ENCODE measurements at places on chromosomes 2 and 18.

DNA sequence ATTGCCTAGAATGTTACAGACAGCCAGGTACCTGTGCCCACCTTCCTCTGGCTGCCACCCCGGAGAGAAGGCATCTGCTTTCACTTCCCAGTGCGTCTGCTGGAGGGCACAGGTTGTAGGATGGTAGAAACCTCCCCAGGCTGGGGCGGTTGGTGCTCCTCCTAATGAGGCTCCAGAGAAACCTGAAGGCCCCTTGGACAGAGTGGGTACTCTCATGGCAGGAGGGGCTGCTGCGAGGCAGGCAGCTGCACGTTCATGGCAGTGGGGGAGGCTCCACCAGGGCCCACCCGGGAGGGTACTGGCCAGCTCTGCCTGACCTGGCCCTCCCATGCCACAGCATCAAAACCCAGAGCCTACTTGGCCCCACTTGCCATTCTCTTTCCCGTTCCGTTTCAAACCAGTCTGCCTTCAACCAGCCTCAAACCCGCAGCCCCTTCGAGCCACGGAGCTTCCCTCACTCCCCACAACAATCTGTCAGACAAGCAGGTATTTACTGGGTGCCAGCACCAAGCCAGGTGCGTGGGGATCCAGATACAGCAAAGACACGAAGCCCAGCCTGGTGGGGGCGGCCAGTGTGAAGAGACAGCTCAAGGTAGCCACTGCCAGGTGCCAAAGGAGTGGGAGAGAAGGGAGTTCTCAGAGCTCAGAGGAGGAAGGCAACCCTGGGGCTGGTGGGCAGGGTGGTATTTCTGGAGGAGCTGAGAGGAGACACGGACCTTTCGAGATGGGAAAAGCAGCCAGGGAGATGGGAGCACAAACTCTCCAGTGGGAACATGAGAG, 229.6 kb downstream of the LOXHD1 start:
- no peak for DNase-seq

DNA sequence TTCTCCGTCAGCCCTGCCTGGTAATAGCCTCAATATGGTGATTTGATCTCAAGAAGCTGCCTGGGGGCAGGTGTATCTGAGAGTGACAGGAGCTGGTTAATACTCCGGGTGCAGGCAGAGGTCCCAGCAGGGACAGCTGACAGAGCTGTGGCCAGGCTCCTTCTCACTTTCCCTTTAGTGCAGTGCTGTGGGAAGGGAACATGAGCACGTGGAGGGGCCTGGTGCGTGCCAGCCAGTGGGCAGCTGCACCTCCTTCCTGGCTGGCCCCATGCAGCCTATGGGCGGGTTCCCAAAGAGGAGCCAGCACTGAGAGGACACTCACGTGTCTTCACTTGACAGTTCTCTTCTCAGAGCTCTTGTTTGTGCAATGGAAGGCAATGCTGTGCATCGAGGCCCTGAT, 9.1 kb downstream of the CNNM4 start:
- no peak for DNase-seq

DNA sequence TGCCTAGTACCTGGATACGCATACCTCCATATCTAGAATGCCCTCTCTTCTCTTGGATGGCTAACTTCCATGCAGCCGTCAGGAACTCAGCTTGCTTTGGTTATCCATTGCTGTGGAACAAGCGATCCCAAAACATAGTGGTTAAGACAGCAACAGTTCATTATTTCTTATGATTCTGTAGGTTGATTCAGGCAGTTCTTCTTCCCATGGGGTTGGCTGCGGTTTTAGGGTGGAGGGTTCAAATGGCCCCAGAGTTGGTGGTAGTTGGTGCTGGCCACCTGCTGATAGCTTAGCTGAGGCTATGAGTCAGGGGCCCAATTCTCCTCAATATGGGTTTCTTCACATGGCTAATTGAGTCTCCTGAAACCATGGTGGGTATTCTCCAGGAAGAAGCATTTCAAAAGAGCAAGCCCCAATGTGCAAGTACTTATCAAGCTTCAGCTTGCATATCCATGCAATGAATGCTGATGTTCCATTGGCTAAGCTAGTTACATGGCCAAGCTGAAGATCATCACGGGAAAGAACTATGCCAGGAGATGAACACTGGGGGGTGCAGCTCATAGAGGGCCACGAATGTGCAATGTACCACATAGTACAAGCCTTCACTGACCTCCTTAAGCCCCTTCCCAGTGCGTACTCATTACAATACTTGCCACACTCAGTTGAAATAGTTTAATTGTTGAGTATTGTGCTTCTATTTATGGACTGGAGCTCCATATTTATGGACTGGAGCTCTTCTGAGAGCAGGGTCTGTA, 10.0 kb upstream of the RHOB start:
- DNase-seq, result no peak

GRCh38 chr2:209942426-209942825, 60.0 kb upstream of the RPE start:
- no peak for DNase-seq

- no peak for DNase-seq
Measured at GRCh38 chr2:182864949-182865570, 1.4 kb downstream of the FRZB start.

- peak; percentile 32 for DNase-seq
Measured at GRCh38 chr2:8761529-8762164, 75.8 kb downstream of the KIDINS220 start.

- no peak for DNase-seq
Measured at GRCh38 chr2:175624785-175625184, 377.3 kb downstream of the LNPK start.

- no peak for DNase-seq
Measured at GRCh38 chr2:238259061-238260020, 19.5 kb upstream of the HES6 start.

- peak; percentile 56 for DNase-seq
Measured at GRCh38 chr2:6880200-6880733, 2.7 kb downstream of the RSAD2 start.

DNA sequence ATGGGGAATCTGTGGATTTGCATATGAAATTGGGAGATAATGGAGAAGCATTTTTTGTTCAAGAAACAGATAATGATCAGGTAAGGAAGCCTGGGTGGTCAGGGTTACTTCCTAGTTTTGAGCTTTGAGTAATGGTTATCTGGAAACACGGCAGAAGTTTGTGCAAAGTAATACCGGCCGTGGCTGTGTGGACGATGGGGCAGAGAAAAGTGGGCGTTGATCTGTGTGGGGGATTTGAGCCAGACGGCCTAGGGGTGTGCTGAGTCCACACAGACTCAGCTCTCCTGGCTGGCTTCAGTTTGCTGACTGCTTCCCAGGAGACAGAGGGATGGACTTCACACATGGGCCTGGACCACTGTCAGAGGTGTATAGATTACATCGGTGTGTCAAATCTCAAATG, 21.3 kb downstream of the LPIN1 start:
- no peak for DNase-seq

DNA sequence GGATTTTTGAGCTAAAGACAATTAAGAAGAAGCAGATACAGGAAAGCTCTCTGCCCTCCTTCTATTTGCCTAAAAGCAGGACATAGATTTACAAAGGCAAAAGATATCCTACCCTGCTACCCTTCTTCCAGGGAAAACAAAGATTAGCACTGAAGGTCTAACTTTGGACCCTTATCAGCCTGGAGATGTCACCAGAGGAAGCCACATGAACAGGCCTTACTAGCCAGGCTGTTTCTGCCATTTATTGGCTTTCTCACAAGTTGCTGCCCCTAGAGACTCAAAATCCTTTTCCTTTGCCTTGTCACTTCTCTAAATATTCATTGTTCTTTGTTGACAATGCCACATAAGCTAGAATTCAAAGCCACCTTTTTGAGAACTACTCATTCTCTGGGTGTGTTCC, 147.3 kb downstream of the B3GNT2 start:
- no peak for DNase-seq

GRCh38 chr2:86235196-86235980, 36.1 kb downstream of the MRPL35 start:
- no peak for DNase-seq

- no peak for DNase-seq
Measured at GRCh38 chr2:208643145-208643544, 236.6 kb downstream of the PTH2R start.

DNA sequence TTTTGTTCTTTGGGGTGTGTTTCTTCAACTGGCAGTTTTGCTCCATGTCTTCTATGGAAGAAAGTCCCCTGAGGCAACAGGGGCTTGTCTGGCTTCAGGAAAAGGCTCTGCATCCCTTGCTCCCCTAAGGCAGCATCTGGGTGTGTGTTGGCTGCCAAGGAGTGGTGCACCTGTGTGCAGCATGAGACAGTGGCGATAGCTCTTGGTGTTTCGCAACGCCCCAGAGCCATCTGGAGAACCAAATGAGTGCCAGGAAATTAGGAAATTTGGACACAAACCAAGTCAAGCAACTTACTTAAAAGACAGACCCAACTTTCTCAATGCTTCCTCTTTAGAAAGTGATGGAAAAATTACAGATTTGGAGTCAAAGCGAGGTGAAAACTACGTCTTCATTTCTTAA, 1044.4 kb upstream of the CNTNAP5 start:
- no peak for DNase-seq

- DNase-seq, result no peak
Measured at GRCh38 chr2:120599072-120599471, 136.6 kb upstream of the GLI2 start.

DNA sequence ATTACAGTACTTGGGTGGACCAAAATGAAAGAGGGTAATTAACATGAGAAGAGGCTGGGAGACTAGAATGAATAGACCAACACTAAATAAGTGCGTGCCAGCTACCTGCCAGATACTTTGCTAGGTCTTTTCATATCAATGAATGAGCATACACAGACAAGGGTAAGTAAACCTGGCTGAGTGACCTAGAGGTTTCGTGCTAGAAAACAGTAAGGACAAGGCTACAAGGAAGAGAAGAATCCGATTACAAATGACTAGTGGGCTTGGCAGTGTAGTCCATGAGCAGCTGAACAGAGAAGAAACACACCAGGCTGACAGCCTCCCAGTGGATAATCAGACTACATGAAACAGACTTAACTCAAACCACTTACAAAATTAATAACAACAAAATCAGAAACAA, 64.6 kb downstream of the THADA start:
- no peak for DNase-seq

- no peak for DNase-seq
Measured at GRCh38 chr2:819121-819520, 131.5 kb upstream of the SNTG2 start.

GRCh38 chr2:110732422-110733413, at the start of gene ACOXL:
Gene ACOXL, plus strand, starts transcription at chr2:110732573. Its CDS starts 35,817 bp downstream, at chr2:110768390.
- DNase-seq, result no peak

DNA sequence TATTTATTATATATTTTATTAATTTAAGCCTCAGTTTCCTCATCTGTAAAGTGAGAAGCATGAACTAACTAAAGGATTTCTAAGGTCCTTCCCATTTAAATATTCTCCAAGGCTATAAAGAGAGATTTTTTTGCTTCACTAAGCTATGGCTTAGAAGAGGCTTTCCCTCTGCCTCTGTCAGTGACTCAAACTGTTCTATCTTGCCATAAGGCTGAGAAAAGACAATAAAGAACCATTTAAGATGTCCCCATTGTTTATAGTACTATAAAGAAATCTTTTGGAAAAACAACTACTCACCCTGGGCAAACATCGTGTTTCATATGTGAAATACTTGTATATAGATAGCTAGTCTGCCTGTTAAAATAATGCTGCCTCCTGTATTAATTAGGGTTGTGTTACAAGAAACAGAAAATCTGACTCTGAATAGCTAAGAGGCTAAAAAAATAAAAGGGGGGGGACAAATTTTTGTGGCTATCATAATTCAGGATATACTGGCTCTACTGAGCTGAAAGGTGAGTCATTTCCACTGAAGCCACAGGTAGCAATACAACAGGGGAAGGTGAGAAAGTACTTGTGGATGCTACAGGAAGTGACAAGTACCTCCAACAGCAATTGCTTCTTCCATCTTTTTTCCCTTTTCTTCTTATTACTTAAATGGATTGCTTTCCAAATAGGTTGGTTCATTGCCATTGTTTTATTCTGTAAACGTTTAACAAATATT, 25.4 kb downstream of the EPHA4 start:
- peak; percentile 15 for DNase-seq

GRCh38 chr2:37873229-37873628, 51.9 kb upstream of the RMDN2 start:
- DNase-seq, result no peak

DNA sequence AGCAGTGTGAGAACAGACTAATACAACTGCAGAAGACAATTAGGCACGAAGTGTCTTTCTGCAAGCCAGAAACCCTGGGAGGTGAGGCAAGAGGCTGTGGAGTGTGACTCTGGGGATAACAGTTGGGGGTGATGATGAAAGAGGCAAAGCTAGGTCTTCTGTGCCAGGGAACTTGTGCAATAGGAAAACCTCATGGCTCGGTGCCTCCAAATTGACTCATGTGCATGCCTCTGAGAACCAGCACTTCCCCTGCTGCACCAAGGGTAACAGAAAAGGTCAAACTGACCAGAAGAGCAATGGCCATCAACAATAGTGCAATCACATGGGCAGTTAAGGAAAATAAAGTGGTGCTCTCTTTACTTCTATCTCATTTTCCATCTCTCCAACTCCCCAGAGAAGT, 136.4 kb downstream of the SCG2 start:
- no peak for DNase-seq

GRCh38 chr2:238136820-238137537, 1.5 kb upstream of the KLHL30 start:
- no peak for DNase-seq

- no peak for DNase-seq
Measured at GRCh38 chr2:217366266-217366895, 506.5 kb upstream of the TNP1 start.

DNA sequence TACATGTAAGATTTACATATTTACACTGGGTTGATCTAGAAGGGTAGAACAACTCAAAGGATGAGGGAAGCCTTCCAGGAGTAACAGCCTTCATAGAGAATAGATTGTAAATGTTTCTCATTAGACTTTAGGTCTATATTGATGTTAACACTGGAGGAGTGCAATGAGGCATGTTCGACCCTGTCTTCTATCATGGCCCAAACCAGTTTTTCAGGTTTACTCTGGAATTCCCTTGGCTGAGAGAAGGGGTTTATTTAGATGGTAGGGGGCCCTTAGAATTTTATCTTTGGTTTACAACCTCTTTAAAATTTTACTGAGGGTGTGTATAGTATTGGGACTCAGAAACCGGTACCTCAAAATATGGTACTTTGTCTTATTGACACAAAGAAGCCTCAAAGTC, 634.9 kb upstream of the PIK3C3 start:
- DNase-seq, result no peak

- no peak for DNase-seq
Measured at GRCh38 chr2:105391058-105391627, 7.7 kb downstream of the FHL2 start.

Data from CD4-positive, alpha-beta T cell treated with Interleukin-21 for 1 hour (primary cell).